ENCODE measurements at places on chromosomes 7 and 10.

DNA sequence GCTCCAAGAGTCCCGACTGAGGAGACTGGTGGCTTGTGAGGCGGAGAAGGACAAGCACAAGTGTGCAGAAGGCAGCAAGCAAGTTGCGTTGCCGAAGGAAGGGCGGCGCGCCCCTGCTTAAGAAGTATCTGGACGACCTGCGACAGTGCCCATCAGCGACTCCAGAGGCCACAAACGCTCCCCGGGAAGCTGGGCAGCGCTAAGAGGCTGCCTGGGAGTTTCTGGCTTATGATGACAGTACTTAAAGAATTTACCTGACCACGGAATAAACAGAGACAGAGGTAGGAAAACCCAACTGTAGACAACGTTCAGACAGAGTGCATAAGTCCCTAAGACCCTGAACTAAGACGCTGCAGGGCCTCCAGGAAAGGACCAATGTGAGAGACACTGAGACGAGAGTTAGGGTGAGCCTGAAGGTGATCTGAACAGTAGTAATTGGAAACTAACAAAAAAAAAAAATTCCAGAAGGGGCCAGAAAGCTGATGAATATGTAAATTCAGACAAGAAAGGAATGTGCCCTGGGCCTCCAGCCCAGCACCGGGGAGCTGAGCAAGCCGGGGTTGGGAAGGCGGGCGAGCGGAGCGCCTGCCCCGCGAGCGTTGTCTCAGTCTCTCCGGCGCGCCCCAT is 1.0 kb downstream of the OSBPL3 start:
- DNase-seq: no peak

- DNase-seq: no peak
These were observed 250.6 kb downstream of the C7orf25 start for GRCh38 chr7:42661312-42661711.

DNA sequence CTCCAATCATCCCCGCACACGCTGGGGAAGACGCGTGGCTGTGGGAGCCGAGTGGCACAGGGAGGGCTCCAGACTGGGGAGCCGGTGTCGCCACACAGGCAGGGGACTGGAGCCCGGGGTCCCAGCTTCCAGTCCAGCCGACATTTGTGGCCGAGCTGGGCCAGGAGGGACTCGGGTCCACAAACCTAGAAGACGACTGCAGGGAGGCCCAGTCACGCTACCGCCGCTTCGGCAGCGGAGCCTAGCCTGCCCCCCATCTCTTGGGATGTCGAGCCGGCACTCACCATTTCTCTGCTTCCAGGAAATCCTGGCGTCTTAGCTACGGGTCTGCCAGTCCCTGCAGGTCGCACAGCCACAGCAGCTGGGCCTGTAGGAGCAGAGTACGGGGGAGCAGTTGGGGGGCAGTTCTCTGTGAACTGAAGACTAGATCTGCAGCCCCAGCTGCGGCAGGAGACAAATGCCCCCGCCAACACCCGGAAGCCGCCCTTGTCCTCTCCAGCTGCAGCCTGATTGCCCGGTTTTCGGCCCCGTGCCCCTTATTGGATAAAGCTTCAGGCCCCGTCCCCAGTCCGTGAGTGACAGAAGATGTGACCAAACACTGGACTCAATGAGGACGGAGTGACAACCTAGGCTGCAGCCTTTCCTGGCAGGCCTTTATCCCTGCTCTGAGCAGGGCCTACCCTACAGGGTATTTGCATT is 270.7 kb downstream of the ZNF33B start:
- no peak for DNase-seq

- no peak for DNase-seq
These were observed 435.9 kb upstream of the PHF14 start for GRCh38 chr7:10537764-10538163.

DNA sequence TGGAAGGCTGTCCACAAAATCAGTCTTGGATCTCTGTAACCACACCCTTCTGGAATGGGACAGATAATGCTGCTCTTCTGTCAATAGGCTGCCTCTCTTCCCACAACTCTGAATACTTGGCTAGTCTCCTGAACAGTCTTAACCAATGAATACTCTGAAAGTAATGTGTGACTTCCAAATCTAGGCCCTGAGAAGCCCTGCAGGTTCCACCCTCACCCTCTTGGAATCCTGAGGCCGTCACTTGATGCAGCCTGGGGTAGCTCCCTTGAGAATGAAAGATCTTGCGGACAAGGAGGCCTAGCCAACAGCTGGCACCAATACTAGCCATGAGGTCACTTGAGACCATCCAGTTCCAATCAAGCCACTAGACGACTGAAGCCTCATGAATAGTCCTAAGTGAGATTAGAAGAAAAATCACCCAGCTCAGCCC is 109.2 kb downstream of the ARHGAP12 start:
- no peak for DNase-seq

- DNase-seq: no peak
These were observed 340.9 kb upstream of the MEOX2 start for GRCh38 chr7:16027396-16027795.

GRCh38 chr7:54112567-54112966 is 429.6 kb upstream of the VSTM2A start:
- no peak for DNase-seq

DNA sequence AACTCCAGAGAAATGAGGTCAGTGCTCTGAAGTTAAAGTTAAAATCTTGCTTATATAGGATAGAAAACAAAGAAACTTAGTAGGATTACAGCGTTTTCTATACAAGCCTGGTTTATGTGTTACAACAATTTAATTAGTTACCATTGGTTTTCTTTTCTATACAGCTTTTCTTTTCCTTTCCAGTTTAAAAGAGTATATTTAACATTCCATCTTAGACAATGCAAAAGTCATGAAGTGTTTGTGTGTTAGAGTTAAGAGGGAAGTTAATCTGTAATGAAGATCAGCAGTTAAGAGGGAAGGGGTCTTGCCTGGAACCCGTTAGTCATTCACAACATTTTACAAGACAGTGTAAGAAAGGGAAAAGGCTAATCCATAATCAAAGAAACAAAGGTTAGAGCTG is 338.3 kb downstream of the OTUD1 start:
- DNase-seq: no peak

GRCh38 chr7:143487566-143487965 is 9.9 kb downstream of the TAS2R41 start:
- DNase-seq: no peak

GRCh38 chr7:12929476-12930140 is 242.2 kb downstream of the ARL4A start:
- no peak for DNase-seq

DNA sequence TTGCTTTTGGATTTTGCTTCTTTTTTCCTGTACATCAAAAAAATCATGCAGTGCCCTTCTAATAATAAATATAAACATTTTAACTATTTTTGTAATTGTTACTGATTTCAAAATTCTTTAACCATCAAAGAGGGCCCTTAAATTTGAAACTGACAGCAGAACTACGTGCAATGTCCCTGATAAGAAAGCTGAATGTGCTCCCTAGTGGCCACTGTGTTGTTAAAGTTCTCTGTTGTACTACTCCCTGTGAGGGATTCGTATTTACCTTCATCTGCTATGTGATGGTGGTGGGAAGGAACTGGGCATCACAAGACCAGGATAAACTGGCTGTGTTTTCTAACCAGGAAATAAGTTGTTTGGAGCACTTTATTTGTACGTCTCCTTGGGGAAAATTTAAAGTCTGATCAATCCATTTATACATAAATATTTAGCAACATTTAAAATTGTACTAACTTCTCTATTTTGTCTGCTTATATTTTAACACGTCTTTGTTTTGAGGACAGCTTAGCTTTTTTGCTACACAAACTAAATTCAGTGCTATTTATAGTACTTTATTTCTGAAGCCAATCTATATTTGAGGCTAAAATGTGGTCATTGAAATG is 322.4 kb downstream of the HGF start:
- DNase-seq: no peak

DNA sequence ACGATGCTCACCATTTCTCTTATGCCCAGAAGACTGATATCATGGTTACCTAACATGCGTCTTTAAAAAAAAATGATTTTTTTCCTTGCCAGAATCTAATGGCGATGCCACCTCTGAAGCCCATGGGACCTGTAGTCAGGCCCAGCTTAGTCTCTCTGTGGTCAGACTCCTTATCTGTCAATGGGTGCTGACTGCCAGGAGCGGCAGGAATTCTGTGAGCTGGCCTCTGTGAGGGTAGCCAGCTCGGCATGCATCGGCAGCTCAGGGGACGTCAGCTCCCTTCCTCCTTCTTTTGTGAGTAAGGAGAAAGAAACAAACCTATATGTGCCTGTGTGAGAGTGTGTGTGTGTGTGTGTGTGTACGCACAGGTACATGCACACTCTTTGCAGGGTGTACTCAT is 49.9 kb upstream of the ZRANB1 start:
- DNase-seq: no peak

GRCh38 chr7:151717415-151717814 is 159.5 kb downstream of the PRKAG2 start:
- no peak for DNase-seq

DNA sequence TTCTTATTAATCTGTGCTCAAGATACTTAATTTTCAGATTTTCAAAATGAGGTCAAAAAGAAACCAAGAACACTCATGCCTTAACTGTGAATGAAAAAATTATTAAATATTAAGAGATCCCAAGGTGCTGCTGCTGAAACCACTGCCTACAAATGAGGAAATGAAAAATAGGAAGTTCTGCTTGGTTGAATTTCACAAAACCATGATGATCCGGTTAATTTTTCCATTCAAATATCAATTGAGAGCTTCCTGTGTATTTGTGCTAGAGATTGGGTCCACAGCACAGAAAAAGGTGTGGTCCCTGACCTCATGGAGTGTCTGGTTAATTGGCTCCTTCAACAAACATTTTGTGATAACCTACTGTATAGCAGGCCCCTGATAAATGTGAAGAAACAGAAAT is 132.7 kb upstream of the YAE1 start:
- no peak for DNase-seq

GRCh38 chr10:28822719-28823464 is 145.6 kb downstream of the BAMBI start:
- no peak for DNase-seq

DNA sequence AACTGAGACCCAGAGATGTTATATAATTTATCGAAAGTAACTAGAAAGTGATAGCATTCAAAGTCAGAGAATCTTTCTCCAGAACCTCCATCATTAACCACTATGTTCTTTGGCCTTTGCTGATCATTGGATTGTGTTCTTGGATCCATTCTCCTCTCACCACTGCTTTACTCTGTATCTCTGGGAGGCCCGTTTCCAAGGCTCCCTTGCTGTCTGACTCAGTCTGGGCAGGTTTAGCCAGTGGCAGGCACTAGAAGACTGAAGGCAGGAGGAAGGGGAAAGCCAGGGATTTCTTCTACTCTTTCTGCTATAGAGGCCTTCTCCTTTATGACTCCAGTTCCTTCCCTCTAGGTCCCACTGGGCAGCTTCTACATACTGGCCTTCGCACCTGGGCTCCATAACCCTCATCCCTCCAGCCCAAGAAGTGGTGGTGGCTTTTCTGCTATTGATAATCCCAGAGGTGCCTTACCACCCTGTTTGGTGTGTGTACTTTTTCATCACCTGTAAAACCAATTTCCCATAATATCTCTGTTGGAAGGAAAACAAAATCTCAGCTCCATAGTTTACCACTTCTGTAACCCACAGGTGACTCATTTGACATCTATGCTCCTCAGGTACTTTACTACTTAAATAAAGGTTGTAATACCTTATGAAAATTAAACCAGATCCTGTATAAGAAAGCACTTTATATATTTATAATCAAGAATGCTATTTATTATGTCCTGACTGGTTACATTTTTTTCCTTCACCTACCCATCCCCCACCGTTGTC is 36.0 kb downstream of the BCAP29 start:
- DNase-seq: no peak

DNA sequence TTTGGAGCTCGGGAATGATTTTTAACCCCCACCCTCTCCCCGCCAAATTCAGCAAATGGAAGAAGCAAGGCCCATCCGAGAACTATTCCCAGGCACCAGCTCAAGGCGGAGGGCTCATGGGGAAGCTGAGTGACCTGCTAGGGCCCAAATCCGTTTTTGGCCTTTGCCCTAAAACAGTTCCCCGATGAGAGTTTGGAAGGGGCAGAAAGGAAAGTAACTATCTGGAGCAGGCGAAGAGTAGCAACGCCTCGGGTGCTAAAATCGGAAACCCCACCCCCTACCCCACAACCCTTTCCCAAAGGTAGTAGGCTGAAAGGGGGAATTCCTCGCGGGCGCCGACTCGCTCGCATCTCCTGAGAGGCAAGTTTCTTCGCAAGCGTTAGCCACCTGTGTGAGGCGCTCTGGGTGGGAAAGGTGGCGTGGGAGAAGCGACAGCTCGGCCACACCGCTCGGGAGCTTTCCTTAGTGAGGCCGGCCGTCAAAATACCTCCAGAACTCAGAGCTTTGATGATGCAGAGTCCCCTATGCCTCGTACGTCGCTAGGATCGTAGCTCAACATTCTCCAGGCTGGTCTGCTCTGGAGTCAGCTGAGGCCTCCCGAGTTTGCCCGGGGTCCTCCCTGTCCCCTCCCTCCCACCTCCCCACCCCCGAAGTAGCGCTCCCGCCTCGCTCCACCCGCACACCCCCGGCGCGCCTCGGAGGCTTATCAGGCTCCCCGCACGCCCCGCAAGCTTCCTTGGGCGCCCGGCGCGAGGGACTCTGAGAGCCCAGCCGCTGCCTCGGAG is 642 bp upstream of the PRKG1 start:
- no peak for DNase-seq

GRCh38 chr7:96654630-96655188 is 54.9 kb downstream of the SEM1 start:
- no peak for DNase-seq

DNA sequence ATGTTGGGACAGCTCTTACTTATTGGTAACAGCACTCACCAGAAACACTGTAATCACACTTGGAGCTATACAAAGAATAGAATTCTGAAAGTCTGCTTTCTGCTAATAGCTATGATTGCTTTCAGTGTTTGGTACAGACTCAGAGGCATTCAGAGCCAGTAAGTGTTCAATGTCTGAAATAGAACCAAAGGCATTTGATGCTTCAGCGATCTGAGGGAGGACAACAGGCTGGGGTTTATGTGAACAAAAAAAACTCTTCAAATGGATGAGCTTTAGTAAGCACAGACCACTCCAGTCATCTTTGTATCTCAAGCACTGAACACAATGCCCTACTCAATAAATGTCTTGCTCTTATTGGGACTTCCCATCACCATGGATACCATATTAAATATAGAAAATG is 322.8 kb upstream of the GRM3 start:
- DNase-seq: no peak

DNA sequence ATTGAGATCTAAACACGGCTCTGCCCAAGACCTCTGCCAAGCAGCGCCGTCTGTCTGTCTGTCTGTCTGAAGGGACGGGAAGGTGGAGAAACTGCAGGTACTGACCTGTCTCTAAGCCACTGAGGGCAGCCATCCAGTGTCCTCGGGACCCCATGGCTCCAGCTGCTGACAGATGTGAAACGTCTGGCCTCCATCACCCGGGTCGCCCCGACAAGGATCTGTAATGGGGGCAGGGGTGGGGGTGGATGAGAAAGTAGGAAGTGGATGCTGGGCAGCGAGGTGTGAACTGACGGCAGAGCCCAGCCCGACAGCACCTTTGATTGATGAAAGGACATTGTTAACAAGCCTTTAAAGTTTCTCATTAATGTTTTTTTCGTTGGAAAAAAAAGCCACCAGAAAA is 193.1 kb downstream of the EBF3 start:
- no peak for DNase-seq

- no peak for DNase-seq
These were observed 262.8 kb upstream of the SHH start for GRCh38 chr7:156074982-156075615.

- no peak for DNase-seq
These were observed 238.9 kb downstream of the FOXP2 start for GRCh38 chr7:114653364-114654088.
